Right atrium auricular region (tissue), 2 donors: ENCODE measurements at places on chromosomes 11 and 22. TPM values are rescaled to one million over a fixed set of nuclear protein-coding genes. Genes with fewer than 3 reads are reported as not detected.

CABP7 gene
- total RNA-seq = not detected

KIF18A gene
- 0.52 TPM for total RNA-seq

- no peak for DNase-seq
Measured at GRCh38 chr11:9060700-9061111, 30.7 kb downstream of the SCUBE2 start.

DNA sequence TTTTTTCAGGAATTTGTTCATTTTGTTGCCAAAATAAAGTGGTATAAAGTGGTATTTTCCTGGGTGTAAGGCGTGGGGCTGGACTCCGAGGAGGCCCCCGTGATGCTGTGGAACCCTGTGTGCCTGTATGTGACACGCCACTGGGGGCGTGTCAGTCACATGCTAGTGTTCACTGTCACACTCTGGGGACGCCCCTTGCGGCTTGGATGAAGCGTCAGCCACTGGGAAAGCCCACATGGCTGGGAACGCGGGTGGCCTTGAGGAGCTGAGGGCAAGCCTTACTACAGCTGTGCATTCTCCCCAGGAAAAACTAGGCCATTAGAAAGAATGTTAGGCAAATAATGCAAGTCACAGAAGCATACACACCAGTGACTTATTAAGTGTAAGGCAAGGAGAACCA, 77.0 kb upstream of the SLC25A18 start:
- no peak for DNase-seq
